Caco-2 (cell line): ENCODE measurements at places on chromosomes 7 and 10. TPM values are rescaled to one million over a fixed set of nuclear protein-coding genes. Genes with fewer than 3 reads are reported as not detected.

HKDC1 gene
- 18.7 and 24.5 TPM in 2 replicates for total RNA-seq

GRM3 gene
- total RNA-seq = not detected in 2 replicates

NPSR1 gene
- not detected in 2 replicates for total RNA-seq

GSTO2 gene
- 1.1 and 1.4 TPM in 2 replicates for total RNA-seq

ARHGAP22 gene
- 10.7 and 13.5 TPM in 2 replicates for total RNA-seq

PCLO gene
- 3.8 and 4.1 TPM in 2 replicates for total RNA-seq

GPR26 gene
- not detected in 2 replicates for total RNA-seq

PDZD7 gene
- 1.4 and 1.5 TPM in 2 replicates for total RNA-seq

C10orf53 gene
- not detected in 2 replicates for total RNA-seq

JCAD gene
- 10.0 and 13.0 TPM in 2 replicates for total RNA-seq

CDNF gene
- total RNA-seq = 3.4 and 3.9 TPM in 2 replicates

OR6V1 gene
- total RNA-seq = not detected in 2 replicates

GRID2IP gene
- total RNA-seq = 0.65 and 0.95 TPM in 2 replicates

TAS2R3 gene
- total RNA-seq = 1.9 and 2.3 TPM in 2 replicates

IKZF5 gene
- total RNA-seq = 10.4 and 11.6 TPM in 2 replicates

RELN gene
- total RNA-seq = 3.3 and 4.3 TPM in 2 replicates

WNT8B gene
- 0.14 TPM in 1 of 2 replicates, not detected in the other for total RNA-seq

COL17A1 gene
- total RNA-seq = 0.45 and 0.49 TPM in 2 replicates

HOXA11 gene
- total RNA-seq = 0.53 and 0.73 TPM in 2 replicates

RASSF4 gene
- 40.8 and 55.6 TPM in 2 replicates for total RNA-seq

ATP5F1C gene
- total RNA-seq = 568 and 613 TPM in 2 replicates

PNLIP gene
- total RNA-seq = not detected in 2 replicates

ZNF239 gene
- 15.2 and 16.4 TPM in 2 replicates for total RNA-seq

REPIN1 gene
- total RNA-seq = 141 and 148 TPM in 2 replicates

TMEM273 gene
- total RNA-seq = not detected in 2 replicates

SPAM1 gene
- not detected in 2 replicates for total RNA-seq

IDI2 gene
- not detected in 2 replicates for total RNA-seq
